8988T (cell line): ENCODE measurements at places on chromosomes 3 and 15.

DNA sequence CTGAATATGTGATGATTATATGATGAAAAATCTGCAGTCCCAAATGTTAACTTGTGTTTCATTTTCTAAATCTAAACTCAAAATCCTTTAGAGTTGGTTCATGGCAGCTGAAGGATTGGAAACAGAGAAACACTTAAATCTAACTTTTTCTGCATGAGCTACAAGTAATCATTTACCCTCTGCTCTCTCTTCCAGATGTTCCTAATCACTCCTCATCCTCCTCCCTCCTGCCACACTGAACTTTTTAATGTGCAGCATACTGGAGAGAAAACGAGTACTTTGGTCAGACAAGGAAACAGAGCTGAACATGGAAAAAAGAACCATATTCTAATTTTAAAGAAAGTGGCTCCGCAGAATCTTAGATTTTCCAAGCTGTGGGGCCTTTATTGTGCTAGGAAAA, 321.2 kb upstream of the COL8A1 start:
- no peak for DNase-seq

- no peak for DNase-seq
Measured at GRCh38 chr15:31957581-31957980, 72.7 kb upstream of the CHRNA7 start.

GRCh38 chr3:134640872-134641470, 9.9 kb downstream of the KY start:
- DNase-seq: no peak

GRCh38 chr3:126104028-126104635, 20.2 kb upstream of the SLC41A3 start:
- DNase-seq: no peak

DNA sequence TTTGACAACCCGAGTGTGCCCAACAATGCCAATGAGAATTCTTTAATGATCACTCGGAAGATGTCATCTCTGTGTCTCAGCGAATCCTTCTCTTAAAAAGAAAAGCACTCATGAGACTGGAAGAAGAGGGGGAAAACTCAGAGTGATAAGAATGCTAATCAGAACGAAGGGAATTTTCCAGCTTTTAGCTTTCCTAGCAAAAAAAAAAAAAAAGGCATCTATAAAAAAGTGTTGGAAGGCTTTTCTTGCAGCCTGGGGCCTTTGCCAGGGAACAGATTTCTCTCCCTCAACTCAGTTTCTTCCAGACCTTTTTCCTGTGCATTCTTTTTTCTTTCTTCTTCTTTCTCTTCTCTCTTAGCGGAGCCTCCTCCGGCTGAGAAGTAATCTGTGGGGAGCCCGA, 80.5 kb upstream of the NEO1 start:
- no peak for DNase-seq

GRCh38 chr3:9330166-9330703, 32.6 kb upstream of the THUMPD3 start:
- DNase-seq: no peak

DNA sequence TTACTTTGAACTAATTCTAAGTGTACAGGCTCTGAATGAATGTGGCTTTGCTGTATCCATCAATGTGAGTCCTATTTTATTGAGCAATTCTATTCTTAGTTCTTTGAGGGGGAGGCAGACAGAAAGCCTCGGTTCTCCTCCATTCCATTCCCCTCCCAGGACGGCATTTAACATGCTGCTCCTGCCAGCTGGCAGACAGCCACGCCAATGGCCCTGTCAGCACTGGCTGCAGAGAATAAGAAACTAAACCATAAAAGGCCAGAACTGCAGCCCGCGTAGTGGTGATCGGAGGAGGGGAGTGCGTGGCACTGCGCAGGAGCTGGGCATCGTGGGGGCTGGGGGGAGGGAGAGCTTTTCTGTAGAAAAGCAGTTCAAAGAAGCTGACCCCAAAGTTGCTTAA, 76.0 kb upstream of the HACD2 start:
- DNase-seq: no peak

DNA sequence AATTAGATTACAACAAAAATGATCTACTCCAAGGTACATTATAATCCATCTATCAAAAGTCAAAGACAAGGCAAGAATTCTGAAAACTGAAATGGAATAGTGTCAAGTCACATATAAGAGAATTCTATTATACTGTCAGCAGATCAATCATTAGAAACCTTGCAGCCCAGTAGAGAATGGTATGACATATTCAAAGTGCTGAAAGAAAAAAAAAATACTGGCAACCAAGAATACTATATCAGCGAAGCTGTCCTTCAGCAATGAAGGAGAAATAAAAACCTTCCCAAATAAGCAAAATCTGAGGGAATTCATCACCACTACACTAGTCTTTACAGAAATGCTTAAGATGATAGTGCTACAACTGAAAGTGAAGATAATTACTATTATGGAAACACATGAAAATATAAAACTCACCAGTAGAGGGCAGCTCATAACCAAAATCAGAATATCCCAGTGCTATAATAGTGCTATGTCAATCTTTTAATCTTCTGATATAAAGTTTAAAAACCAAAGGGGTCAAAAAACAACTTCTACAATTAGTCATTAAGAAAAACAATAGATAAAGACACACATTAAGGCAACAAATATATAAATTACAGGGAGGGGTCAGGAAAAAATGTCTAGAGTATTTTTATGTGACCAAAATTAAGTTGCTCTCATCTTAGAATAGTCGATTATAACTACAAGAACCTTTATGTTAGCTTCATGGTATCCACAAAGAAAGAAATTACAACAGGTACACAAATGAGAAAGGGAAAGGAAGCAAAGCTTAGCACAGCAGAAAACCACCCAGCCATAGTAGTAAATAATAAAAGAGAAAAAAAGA, 190.7 kb upstream of the CNTN6 start:
- no peak for DNase-seq

GRCh38 chr3:133037436-133037835, 755 bp upstream of the TMEM108 start:
- peak; percentile 13 for DNase-seq

GRCh38 chr3:184372911-184373310, 5.1 kb downstream of the THPO start:
- DNase-seq: no peak

GRCh38 chr3:72232331-72232730, 447.4 kb upstream of the PROK2 start:
- DNase-seq: no peak

GRCh38 chr15:81155375-81156218, 21.5 kb downstream of the CFAP161 start:
- no peak for DNase-seq

- DNase-seq: no peak
Measured at GRCh38 chr3:66386925-66387650, 113.7 kb downstream of the LRIG1 start.

DNA sequence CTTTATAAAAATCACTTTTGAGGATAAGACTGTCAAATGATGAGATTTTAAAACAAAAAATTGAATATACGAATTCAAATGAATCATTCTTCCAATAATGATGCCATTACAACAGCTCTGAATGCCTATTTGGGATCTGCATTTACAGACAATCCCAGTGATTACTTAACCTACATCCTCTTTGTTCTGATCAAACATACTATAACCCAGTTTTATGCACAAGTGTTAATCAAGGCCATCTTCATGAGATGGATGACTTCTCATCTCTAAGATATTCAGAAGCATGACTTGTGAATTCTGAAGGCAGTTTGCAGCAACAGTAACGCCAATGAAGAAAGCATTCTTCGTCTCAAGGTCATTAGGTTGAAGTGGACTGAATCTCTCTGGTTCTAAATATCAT, 90.3 kb upstream of the MEX3B start:
- DNase-seq: no peak
